NT2/D1 (cell line): ENCODE measurements at places on chromosomes 12 and 14.

DNA sequence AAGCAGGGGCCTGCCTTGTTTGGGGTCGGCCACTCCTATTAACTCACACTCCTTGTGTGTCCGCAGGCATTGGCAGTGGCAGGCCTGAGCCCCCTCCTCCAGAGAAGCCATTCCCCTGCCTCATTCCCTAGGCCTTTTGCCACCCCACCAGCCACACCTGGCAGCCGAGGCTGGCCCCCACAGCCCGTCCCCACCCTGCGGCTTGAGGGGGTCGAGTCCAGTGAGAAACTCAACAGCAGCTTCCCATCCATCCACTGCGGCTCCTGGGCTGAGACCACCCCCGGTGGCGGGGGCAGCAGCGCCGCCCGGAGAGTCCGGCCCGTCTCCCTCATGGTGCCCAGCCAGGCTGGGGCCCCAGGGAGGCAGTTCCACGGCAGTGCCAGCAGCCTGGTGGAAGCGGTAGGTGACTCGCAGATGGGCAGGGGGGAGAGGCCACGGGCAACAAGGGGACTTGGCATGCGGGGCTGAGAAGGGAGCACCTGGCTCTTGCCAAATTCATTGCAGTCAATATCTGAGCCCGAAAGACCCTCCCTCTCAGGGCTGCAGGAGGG lies 106.3 kb upstream of the FKBP4 start:
- DNase-seq = no peak

DNA sequence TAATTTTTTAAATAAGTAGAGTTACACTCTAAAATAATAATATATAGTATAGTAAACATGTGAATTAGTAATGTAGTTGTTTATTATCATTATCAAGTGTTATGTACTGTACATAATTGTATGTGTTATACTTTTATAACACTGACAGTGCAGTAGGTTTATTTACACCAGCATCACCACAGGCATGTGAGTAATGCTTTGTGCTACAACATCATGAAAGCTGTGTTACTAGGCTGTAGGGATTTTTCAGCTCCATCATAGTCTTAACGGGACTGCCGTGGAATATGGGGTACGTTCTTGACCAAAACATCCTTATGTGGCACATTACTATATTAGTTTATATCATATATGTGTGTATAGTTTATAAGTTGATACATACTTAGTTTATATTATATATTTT lies 8.6 kb downstream of the FNTB start:
- no peak for DNase-seq

GRCh38 chr12:114018669-114019068 lies 52.5 kb upstream of the RBM19 start:
- DNase-seq = no peak

GRCh38 chr12:108564724-108565123 lies 2.3 kb downstream of the ISCU start:
- DNase-seq = no peak

GRCh38 chr14:95440496-95440895 lies 76.0 kb downstream of the SYNE3 start:
- no peak for DNase-seq

DNA sequence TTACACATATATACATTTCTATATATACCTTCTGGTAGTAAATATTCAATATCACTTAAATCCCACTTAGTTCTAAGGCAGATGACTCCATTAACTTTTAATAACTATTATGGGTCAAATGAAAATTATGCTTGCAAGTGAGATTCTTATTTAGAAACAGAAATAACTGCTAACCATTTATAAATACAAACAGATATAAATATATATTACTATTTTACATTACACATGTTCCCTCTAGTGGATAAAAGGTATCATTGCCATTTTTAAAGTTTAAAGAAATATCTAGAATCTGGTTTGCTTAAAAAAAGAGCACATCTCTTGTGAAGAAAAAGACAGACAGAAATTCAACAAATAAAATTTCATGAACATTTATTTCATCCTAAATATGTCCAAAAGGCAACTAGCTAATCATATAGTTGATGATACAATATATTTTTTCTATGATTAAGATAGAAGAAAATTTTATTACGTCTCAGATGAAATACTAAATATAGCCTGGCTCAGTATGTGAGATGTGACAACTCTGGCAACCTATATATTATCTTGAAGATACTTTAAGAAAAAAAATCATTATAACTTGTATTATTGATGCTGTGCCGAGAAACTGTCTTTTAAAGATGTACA lies 11.7 kb upstream of the RAD51AP1 start:
- DNase-seq = no peak

GRCh38 chr12:18899162-18899561 lies 161.2 kb downstream of the CAPZA3 start:
- no peak for DNase-seq
